ENCODE measurements at places on chromosomes 5 and 9.

GRCh38 chr5:65721050-65721719, 724 bp downstream of the SGTB start:
- DNase-seq = no peak

DNA sequence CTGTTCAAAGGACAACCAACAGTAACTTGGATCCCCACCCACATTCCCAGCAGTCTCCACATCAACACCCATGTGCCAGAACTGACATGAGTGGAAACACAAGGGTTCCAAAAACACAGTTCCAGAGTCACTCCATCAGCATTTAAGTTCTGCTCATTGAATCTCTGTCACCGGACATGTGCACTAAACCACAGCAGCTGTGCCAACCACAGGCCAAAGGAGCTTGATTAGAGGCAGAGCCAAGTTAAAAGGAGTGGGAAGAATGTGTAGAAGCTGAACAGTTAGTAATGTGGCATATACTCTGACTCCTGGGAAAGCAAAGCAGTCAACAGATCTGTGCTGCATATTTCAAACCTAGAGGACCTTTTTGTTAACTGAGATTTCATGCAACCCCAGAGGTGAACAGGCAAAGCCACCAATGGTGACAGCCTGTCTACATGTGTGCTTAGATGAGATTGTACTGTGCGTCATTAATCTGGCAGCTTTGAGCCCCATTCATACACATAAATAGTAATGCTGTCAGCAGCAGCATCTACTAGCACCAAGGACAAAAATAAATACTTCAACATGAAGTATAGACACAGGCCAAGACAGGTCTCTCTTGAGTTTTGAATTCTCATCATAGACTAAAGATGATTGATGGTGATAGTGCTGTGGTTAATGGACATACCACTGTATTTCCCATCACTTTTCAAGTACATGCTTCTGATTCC, 16.4 kb upstream of the FST start:
- DNase-seq = no peak

GRCh38 chr9:27924502-27924901, 351.2 kb upstream of the C9orf72 start:
- DNase-seq = no peak

DNA sequence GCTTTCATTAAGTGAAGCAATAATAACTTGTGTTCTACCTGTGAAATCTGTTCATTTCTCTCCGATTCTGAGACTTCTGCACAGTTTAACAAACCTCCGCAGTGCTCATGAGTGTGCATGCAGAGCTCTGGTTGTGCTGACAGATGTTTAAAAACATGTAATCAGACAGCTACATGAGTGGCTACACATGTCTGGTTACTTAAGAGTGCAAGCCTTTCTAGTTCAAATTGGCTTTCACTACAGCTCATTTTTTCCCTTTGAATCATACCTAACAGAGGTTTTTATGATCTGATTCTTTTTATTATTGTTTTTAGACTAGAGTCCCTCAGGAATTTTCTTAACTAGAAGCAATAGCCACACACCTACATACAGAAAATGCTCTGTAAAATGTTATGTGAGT, 310.2 kb downstream of the ARRDC3 start:
- no peak for DNase-seq

DNA sequence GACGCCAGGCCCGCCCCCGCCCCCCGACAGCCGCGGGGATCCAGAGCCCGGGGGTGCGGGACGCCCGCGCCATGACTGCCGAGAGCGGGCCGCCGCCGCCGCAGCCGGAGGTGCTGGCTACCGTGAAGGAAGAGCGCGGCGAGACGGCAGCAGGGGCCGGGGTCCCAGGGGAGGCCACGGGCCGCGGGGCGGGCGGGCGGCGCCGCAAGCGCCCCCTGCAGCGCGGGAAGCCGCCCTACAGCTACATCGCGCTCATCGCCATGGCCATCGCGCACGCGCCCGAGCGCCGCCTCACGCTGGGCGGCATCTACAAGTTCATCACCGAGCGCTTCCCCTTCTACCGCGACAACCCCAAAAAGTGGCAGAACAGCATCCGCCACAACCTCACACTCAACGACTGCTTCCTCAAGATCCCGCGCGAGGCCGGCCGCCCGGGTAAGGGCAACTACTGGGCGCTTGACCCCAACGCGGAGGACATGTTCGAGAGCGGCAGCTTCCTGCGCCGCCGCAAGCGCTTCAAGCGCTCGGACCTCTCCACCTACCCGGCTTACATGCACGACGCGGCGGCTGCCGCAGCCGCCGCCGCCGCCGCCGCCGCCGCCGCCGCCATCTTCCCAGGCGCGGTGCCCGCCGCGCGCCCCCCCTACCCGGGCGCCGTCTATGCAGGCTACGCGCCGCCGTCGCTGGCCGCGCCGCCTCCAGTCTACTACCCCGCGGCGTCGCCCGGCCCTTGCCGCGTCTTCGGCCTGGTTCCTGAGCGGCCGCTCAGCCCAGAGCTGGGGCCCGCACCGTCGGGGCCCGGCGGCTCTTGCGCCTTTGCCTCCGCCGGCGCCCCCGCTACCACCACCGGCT, 1.0 kb downstream of the FOXE1 start:
- DNase-seq = no peak

GRCh38 chr5:116378007-116378776, 196.4 kb downstream of the SEMA6A start:
- DNase-seq = no peak

- no peak for DNase-seq
Observed at GRCh38 chr5:157267761-157268480, 2.0 kb downstream of the CYFIP2 start.

DNA sequence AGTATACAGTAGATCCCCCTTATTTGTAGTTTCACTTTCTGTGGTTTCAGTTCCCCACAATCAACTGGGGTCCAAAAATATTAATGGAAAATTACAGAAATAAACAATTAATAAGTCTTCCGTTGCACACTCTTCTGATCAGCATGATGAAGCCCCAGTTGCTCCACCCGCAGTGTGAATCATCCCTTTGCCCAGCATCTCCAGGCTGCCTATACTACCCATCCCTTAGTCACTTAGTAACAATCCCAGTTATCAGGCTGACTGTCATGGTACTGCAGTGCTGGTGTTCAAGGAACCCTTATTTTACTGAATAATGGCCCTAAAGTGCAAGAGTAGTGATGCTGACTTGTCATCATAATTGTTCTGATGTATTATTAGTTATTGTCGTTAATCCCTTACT, 28.9 kb downstream of the SHC3 start:
- no peak for DNase-seq

- DNase-seq = no peak
Observed at GRCh38 chr5:151624476-151624875, 33.3 kb upstream of the FAT2 start.

Data from SK-N-MC (cell line).